Progenitor cell of endocrine pancreas (in vitro differentiated cells): ENCODE measurements at places on chromosomes 2 and 18. TPM values are rescaled to one million over a fixed set of nuclear protein-coding genes. Genes with fewer than 3 reads are reported as not detected.
A peak's percentile ranks its signal among the peaks of the same experiment; 100 is the strongest.

DNA sequence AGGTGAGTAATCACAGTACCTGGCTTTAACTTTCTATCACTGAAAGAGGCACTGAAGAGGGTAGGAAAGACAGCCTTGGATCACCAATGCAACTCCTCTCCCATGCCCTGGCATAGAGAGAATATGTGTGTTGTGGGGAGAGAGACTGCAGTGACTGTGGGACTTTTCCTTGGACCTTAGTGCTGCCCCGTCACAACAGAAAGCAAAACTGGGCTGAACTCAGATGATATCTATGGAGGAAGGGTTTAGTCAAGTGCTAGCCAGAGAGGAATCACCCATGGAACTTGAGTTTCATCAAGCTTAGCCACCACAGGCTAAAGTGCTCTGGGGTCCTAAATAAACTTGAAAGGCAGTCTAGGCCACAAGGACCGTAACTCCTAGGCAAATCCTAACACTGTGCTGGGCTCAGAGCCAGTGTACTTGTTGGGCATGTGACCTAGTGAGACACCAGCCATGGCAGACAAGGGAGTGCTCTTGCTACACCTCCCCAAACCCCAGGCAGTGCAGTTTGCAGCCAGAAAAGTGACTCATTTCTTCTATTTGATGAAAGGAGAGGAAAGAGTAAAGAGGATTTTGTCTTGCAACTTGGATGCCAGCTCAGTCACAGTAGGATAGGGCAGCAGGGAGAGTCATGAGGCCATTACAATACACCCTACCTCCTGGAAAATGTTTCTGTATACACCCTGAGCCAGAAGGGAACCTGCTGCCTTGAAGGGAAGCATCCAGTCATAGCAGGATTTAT, 105.8 kb upstream of the SPOPL start:
- DNase-seq, result no peak

DNA sequence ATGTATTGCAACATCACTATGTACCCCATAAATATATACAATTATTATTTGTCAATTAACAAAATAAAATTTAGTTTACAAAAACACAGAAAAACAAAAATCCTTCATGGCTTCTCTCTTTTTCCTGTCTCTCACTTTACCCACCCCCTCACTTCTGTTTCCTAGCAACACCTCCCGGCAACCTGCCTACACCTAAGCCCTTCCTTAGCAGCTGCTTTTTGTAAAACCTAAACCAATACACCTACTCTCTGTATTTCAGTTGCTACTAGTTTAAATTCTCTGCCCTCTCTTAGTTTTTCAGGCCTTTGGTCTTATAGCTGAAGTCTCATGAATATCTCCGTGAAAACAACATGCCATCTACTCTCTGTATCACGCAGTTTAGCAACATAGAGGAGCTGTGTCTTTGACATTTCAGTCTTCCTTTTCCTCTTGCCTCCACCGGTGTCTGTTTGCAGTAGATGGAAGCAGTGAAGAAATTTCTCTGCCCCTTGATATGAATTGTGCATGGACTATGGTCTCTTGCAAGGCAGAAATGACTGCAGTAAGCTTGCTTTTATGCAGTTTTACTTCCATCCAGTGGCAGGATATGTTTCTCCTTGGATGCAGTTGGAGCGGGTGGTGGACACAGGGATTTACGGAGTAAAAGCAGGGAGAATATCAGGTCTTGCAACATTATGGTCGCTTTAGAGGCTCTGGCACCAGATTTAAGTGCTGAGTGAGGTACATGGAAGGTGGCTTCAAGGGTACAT, 42.0 kb upstream of the ZDBF2 start:
- no peak for DNase-seq

DNA sequence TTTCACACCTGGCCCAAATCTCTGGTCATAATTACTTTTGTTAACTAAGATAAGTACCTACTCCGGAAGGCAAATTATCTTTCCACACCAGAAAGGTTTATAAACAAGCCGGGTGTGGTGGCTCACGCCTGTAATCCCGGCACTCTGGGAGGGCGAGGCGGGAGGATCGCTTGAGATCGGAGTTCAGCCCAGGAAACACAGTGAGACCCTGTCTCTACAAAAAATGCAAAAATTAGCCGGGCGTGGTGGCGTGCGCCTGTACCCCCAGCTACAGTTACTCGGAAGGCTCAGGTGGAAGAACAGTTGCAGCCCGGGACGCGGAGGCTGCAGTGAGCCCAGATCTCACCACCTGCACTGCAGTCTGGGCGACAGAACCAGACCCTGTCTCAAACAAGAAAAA, 2.1 kb downstream of the PUM2 start:
- DNase-seq, result no peak

DNA sequence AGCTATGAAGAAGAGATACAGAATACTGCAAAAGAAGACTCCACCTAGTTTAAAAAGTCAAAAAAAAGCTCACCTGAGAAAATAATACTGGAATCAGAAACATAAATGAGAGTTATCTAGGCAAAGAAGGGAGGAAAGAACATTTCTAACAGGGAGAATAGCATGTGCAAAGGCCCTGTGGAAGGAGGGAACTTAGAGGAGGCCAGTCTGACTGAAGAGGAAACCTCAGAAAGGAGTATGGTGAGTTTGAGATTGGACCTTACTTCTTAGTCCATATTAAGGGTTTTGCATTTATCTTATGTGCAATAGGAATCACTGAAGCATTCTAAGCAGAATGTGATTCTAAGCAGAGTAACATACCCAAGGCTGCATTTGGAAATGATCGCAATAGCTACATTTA, 193.2 kb downstream of the LNPK start:
- no peak for DNase-seq

DNA sequence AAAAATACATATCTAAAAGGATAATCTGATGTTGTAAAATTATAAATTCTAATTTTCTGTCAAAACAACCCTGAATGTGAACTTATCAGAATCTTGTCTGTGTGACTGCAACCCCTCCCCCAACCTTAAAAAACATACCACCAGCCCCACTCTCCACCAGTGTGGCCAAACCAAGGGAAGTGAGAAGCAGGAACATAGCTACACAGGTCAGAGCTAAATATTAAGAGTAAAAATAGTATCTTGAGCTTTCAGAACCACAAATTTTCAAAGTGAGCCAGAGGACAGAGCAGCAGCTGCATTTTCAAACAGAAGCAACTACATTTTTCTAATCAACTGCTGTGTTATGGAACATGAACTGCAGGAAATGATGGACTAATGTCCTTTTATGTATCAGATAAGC, 156.7 kb downstream of the SLC4A10 start:
- DNase-seq, result no peak

- no peak for DNase-seq
These were observed 62.5 kb downstream of the TGOLN2 start for GRCh38 chr2:85265304-85265703.

The FRZB gene
- 38.2 and 45.5 TPM in 2 replicates for total RNA-seq

DNA sequence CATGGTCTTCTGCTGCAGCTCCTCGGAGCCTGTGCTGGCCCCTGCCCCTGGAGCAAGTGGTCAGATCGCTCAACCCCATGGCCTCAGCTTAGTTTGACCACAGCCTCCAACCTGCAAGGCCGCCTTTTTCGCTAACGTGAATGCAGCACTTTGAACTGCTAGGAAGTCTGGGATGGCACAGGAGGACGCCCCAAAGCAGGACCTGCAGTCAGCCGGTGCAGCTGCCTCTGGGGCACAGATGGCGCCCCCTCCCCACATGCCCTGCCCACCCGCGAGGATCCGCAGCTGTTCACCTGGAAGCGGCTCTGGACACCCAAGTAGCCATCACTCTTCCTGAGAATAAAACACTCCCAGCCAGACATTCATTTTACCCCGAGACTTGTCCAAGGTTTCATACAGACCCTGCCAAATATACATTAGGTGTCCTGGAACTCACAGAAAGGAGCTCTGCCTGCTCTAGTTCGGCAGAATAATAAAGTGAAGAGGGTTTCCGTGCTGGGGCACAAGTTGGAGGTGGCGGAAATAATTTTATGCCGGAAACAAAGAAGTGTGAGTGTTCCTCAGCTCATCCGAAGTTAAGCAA, 510.1 kb downstream of the EIPR1 start:
- no peak for DNase-seq

GRCh38 chr18:73986711-73987110, 160.9 kb downstream of the FBXO15 start:
- DNase-seq, result no peak

GRCh38 chr2:226794751-226795171, 4.9 kb downstream of the IRS1 start:
- DNase-seq, result no peak

DNA sequence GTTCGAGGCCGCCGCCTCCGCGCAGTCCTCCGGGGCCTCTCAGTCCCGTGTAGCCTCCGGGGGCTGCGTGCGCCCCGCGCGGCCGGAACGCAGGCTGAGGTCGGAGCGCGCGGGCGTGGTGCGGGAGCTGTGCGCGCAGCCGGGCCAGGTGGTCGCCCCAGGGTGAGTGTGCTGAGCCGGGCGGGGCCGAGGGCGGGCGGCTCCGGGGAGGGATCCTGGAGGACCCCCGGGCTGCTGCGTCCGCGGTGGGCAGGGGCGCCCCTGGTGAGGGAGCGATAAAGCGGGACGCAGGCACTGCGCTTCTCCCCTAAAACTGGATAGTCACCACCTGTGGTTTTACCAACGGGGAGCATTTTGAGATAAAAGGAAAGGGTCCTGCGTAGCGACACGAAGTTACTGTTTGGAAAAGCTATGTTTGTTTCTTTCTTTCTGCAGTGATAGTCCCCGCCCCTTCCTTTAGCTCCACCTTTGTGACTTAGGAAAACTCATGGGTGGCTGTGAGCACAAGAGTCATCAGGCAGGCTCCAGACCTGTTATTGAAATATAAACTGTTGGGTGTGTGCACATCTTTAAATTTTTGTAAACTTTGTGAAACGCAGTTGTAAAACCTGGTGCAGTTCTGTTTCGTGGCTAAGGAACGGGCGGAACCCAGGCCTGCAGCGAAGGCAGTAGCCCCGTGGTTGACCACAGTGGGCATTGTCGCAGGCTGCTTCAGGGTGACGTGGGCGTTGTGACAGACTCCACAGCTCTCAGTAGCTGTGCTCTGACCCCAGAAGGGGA, 687 bp downstream of the CTDP1 start:
- DNase-seq, result peak; percentile 32

- no peak for DNase-seq
These were observed 117.2 kb upstream of the NCK2 start for GRCh38 chr2:105627534-105627933.

The ALPG gene
- total RNA-seq, result not detected in 2 replicates

The TOGARAM2 gene
- total RNA-seq, result 0.86 and 0.98 TPM in 2 replicates

DNA sequence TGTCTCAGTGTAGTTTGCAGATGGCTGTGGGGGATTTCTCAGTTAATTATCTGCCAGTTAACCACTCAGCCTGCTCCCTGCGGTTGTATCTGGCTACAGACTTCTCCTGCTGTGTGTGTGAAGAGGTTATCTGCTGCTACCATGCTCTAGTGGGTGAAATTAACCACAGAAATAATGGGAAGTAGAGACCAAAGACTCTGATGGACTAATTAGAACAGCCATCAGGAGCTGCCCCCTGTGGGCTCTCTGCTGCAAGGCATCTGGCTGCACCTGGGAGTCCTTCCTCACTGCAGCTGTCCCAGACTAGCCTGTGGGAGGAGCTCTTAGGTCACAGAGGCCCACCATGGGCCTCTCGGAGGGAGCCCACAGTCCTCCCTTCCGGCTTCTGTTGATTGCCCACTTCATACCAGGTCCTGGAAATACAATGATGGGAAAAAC, 66.6 kb downstream of the CTIF start:
- no peak for DNase-seq

- no peak for DNase-seq
These were observed 209.2 kb downstream of the ZNF407 start for GRCh38 chr18:74806700-74807416.

DNA sequence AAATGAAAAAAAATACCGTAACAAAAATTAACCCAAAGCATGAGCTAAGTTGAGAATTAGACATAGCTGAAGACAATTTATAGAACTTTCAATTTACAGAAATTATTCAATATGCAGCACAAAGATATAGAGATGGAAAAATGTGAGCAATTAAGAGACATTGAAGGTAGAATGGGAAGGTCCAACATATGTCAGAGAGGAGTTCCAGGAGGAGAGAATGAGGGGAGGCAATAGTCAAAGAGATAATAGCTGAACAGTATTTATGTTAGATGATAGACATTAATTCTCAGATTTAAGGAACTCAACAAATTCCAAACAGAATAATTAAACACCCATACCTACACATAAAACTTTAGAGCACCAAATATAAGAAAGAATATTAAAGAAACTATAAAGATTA, 103.0 kb upstream of the MSTN start:
- DNase-seq, result no peak

The SLC9A2 gene
- 1.6 TPM in 2 replicates for total RNA-seq

DNA sequence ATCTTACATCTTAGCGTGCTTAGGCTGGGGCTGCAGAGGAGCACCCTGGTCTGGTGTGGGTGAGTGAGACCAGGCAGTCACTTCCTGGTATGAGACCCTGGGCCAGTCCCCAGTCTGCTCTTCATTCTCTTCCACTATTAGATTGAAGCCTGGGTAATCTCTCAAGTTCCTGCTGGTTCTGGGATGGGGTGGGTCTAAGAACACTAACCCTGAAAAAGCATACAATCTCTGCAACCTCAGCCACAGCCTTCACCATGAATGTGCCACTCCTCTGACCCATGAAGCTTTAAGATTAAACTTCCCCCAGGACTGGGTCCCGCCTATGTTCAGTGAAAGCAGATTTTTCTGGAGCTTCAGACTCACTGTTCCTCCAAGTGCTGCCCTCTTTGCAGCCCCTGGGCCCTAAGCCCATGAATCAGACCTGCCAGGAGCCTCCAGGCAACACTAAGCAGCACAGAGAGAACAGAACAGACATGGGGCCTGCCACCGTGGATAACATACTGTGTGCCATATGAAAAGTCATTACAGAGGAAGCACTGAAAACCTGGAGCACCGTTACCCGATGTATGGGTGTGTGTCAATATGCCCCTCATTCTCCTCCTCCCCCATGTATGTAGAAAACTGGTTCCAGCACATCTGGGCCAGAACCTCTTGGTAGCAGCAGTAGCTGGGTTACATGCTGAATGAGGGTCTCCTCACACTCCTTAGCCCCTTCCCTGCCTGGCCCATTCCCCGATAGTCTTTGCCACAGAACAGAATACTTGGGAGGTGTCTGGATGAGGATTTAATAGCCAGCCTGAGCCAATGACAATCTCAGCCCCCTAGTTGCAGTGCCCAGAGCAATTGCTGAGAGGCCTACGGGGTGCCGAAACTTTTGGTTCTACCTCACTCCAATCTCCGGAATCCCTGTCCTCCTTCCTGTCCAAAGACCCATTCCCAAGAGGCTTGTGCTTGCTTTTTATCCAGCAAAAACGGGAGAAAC, 2.7 kb upstream of the SIX2 start:
- DNase-seq, result no peak

- no peak for DNase-seq
These were observed 353.6 kb downstream of the ARHGAP15 start for GRCh38 chr2:143482771-143483170.

- no peak for DNase-seq
These were observed 27.5 kb downstream of the PMAIP1 start for GRCh38 chr18:59927246-59927825.

DNA sequence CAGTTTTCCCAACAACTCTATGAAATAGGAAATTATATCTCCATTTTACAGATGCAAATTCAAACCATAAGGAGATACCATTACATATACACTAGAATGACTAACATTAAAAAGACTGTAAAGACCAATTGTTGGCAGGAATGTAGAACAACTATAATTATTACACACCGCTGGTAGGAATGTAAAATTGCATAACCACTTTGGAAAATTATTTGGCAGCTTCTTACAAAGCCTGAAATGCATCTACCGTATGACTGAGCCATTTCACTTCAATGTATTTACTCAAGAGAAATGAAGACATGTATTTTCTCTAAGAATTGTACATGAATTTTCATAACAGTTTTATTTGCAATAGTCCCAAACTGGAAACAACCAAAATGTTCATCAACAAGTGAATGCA, 189.1 kb upstream of the BCL2L11 start:
- no peak for DNase-seq
